ENCODE measurements at places on chromosomes 2 and 18.

- no peak for DNase-seq
- H3K4me1 ChIP-seq = no peaks in the 10 kb centered on the region
- H3K4me3 ChIP-seq = no peak overlapping the region
- no peak overlapping the region for H3K27ac ChIP-seq
Measured at GRCh38 chr2:121955426-121955825, 200.0 kb downstream of the TSN start.

DNA sequence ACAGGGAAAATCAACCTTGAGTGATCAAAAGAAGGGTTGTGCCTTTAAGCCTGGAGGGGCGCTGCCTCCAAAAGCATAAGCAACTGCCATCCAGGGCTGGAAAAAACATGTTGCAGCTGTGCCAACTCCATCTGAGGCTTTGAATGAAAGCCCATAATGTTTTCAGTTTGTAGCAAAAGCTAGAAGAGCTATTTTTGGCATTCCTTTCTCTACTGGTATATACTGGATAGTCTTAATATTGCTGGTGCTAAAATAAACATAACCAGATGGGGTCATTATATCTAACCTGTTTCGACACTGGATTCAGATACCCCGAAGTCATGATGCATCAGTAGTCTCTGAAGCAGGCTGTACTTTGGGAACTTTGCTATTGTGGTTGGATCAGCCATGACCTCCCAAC lies 25.1 kb downstream of the ANXA4 start:
- peaks cover 62% of the 10 kb centered on the region for H3K4me1 ChIP-seq
- H3K27me3 ChIP-seq = no peaks in the 10 kb centered on the region
- DNase-seq = no peak
- H3K36me3 ChIP-seq = no peaks in the 10 kb centered on the region

GRCh38 chr2:25293958-25294562 lies 47.7 kb downstream of the DNMT3A start:
- no peaks in the 10 kb centered on the region for H3K27me3 ChIP-seq
- DNase-seq = peak; percentile 36
- peaks cover 24% of the 10 kb centered on the region for H3K36me3 ChIP-seq

DNA sequence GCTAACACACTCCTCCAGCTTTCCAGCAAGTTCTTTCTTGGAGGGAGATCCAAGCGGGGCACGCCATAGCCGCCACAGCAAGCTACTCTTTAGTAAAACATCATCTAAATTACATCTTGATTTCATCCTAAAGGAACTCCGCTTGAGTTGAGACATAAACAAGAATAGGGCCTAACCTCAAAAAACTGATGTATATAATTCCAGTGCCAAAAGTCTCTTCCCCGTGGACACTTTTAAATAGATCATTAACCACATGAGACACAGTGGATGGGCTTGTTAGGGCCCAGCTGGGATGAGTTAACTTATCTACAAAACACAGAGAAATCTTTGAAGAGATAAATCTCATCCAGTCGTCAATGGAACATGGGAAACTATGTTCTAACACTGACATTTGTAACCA lies 20.8 kb upstream of the MLPH start:
- no peak for DNase-seq
- H3K36me3 ChIP-seq = no peaks in the 10 kb centered on the region
- peaks cover 1% of the 10 kb centered on the region for H3K4me1 ChIP-seq
- H3K27me3 ChIP-seq = no peaks in the 10 kb centered on the region
- H3K27ac ChIP-seq = no peak overlapping the region

GRCh38 chr18:5508821-5509220 lies 35.0 kb downstream of the EPB41L3 start:
- H3K4me1 ChIP-seq = no peaks in the 10 kb centered on the region
- no peak overlapping the region for H3K27ac ChIP-seq
- H3K4me3 ChIP-seq = no peak overlapping the region
- peaks cover 14% of the 10 kb centered on the region for H3K27me3 ChIP-seq
- no peaks in the 10 kb centered on the region for H3K36me3 ChIP-seq
